NCI-H526 treated with DMSO at 0.1 percent for 48 hours (cell line): ENCODE measurements at places on chromosomes 11 and 22.
A peak's percentile ranks its signal among the peaks of the same experiment; 100 is the strongest.

GRCh38 chr11:126790550-126791081 is 210.0 kb downstream of the KIRREL3 start:
- peak; percentile 84 for DNase-seq

DNA sequence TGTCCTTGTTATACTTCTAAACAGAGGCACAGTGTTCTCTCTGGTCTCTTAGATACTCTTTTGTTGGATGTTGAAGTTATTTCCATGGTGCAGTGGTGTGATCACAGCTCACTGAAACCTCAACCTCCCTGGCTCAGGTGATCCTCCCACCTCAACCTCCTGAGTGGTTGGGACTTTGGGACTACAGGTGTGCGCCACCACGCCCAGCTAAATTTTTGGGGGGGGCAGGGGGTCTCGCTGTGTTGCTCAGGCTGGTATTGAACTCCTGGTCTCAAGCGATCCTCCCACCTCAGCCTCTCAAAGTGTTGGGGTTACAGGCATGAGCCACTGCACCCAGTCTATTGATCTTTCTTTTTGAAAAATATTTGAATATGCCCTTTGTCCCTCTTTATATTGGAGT is 14.9 kb downstream of the ZNF74 start:
- DNase-seq: no peak

DNA sequence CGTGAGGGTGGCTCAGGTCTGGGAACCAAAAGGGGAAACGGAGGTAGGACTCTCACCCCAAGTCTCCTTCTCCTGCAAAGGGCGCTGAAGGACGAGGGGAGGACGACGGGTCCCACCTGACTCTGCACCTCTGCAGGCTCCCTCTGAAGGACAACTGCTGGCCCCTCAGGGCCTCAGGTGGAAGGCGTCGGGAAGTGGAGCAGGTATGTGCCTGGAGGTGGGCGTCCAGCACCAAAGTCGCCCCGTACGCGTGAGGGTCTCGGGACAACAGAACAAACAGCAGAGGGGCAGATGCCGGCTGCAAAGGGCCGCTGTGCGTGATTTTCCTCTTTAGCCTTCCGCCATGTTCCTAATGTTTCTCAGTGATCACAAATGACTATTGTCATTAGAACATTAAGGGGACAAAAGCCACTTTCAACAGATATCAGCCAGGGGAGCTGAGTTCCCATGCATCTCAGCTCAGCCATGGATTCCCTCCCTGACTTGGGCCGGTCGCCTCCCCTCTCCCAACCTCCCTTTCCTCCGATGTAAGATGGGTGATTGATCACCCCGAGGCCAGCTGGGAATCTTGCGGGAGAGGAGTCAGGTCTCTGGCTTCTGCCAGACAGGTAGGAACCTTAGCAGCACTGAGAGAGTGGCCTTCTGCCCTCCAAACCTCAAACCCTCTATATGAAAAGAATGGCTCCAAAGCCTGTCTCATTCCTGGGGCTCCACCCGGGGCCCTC is 836 bp downstream of the SLC16A8 start:
- no peak for DNase-seq

- DNase-seq: no peak
Measured at GRCh38 chr22:46088541-46089311, 61.6 kb upstream of the PPARA start.

DNA sequence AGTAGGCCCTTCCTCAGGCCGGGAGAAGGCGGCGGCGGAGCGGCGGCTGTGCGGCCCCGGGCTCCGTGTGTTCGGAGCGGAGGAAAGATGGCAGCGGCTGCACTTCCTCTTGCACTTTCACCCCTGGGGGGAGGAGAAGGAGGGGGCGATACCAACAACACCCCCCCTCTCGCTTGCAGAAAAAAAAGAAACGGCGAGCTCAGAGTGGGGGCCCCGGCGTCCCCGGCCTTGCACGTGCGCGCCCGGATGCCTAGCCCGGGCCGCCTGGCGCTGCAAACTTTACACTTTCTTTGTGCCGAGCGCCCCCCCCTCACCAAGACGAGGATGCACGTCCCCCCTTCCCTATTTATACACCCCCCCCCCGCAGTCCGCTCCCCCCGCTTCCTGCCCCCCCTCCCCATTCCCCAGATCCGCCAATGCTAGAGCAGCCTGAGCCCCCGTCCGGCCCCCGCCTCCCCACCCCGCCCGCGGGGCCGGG is at the start of gene PATZ1:
Gene PATZ1, minus strand, starts transcription at position 92 of the 478 bp plus-strand sequence. CDS start 744 bp downstream, outside the sequence.
- peak; percentile 72 for DNase-seq

DNA sequence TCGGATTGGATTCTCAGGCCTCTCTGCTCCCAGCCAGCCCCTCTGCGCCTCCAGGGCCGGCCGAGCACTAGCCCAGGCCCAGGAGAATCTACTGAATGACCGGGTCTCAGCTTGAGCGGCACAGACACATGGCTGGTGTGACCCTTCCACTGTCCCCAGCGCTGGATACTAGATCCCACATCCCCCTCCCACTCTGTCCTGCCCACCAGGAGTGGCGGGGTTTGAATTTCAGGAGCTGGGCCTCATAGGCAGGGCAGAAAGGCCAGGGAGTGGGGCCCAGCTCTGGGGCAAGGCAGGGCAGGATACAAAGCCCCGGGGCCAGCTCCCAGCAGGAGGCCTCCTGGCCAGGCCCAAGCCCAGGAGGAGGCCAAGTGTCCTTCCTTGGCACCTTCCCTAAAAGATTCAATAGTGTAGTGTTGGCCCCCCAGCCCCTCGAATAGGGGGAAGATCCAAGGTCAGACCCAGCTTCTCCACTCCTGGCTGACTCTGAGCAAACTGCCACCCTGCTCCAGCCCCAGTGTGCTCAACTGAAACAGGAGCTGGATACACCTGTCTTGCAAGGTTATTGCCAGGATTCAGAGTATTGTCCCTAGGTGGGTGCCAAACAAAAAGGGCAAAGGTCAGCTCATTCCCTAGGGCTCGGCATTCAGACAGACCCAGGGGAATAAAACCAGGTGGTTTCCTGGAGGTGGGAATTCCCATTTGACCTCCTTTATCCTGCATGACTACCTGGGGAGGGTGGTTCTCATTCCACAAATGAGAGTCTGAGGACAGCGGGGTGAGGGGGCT is 22.5 kb upstream of the TCF20 start:
- peak; percentile 8 for DNase-seq

DNA sequence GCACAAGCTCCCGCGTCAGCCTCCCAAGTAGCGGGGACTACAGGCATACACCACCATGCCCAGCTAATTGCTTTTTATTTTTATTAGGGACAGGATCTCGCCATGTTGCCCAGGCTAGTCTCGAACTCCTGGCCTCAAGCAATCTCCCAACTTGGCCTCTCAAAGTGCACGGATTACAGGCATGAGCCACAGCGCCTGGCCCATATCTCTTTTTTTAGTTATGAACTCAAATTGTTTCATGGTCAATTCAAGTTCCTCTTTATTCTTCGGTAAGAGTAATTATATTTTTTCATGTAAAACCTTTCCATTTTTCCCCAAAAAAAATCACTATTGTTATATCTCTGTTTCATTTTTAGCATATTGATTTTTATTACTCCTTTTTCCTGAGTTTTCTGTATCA is 25.5 kb downstream of the FCHSD2 start:
- no peak for DNase-seq

DNA sequence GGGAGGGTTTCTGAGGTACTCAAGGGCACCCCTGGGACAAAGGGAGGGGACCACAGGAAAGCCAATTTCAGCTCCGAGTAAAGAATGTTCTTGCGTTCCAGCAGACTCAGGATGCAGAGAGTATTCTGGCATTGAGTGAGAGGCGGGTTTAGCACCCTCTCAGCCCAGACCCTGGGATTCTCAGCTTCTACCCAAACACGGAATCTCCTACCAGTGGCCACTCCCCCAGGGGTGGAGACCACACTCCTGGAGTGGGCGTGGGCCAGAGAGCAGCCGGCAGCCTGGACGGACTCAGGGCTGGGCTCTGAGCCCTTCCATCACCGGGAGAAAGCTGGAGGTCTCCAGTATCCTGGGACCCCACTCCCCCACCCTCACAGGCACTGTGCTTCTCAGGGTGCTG is 26.1 kb upstream of the TTLL12 start:
- DNase-seq: no peak
